Stimulated activated CD8-positive, alpha-beta memory T cell treated with anti-CD3 and anti-CD28 coated beads, Interleukin-15, amount 100 ng/mL, for 24 hours (primary cell): ENCODE measurements at places on chromosomes 16 and 17.

DNA sequence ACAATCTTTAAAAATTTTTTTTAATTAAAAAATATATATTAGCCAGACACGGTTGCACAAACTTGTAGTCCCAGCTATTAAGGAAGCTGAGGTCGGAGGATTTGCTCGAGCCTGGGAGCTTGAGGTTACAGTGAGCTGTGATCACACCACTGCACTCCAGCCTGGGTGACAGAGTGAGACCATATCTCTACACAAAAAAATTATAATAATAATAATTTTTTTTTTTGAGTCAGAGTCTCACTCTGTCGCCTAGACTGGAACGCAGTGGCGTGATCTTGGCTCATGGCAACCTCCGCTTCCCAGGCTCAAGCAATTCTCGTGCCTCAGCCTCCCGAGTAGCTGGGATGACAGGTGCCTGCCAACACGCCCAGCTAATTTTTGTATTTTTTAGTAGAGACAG, 23.8 kb downstream of the LITAF start:
- DNase-seq = no peak

DNA sequence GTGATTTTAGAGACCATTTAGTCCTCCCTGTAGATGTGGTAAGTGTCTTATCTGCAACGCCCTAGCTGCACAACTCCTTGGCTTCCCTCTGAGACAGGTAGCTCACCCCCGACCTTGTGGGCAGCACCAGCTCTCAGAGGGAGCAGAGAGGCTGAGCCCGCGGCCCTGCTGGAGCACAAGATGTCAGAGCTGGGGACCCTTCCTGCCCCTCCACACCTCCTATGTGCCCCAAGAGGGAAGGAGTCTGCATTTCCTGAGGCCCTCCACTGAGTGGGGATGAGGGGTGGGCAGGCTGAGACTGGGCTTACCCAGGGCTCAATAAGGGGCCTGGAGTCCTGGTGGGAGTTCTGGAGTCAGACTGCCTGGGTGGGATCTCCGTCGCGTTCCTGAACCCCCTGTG, 12.2 kb upstream of the ADGRG1 start:
- no peak for DNase-seq

GRCh38 chr17:36117505-36118382, 14.1 kb downstream of the CCL4 start:
- DNase-seq = no peak

DNA sequence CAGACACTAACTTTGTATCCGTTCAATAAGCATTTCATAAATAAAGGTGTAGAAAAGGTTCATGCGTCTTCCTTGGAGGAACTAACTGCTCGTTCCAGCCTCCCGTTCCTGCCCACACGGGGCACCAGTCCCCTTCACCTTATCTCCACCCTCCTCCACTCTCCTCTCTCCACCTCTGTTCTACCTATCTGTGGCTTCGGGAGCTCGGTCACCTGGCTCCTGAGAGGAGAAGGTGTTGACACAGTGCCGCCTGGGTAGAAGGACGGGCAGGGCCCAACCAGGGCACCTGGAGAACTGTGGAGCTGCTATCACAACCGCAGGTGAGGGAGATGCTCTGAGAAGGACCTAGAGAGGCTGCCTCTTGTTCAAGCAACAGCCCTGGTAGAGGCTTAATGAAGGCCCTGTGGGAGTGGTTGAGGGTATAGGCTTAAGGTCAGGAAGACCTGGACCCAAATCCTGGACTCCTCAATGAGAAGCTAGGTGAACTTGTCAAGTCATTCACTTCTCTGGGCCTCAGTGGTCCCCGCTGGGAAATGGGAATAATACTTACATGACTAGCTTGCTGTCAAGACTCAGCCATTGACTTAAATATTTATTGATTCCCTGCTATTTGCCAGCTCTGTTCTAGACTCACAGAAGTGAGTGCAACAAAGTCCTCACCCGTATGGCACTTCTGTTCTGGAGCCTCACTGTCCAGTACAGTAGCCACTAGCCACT, 9.6 kb upstream of the MINK1 start:
- no peak for DNase-seq

GRCh38 chr17:74608511-74608910, 15.0 kb downstream of the CD300E start:
- no peak for DNase-seq

DNA sequence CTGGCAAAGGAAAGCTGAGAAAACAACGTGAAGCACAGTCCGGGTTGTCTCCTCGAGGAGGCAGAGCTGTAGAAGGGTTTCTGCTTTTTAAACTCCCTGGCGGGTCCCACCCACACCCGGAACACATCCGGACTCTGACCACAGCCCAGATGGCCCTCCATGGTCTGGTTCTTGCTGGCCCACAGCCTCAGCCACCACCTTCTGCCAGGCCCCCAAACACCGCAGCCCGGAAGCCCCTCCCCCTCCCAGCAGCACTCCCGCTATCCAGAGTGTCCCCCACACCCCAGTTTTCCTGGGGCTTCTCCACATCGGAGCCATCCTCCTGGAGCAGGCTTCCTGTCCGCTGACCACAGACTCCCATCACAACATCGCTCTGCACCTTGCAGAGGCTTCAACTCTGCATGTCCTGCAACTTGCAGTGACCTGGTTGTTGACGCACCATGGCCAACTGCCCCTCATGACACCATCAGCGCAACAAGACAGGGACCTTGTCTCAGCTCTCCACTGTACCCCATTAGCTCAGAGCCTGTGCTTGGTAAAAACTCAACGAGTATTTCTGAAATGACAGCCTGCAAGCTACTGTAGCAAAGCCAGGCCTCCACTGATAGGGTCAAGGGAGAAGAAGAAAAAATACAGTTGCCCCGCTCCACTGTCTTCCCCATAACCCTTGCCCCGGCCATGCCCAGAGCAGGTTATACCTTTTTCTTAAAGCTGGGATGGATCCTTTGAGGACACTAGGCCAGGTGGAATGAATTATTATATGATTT, 129.8 kb downstream of the C16orf78 start:
- no peak for DNase-seq

DNA sequence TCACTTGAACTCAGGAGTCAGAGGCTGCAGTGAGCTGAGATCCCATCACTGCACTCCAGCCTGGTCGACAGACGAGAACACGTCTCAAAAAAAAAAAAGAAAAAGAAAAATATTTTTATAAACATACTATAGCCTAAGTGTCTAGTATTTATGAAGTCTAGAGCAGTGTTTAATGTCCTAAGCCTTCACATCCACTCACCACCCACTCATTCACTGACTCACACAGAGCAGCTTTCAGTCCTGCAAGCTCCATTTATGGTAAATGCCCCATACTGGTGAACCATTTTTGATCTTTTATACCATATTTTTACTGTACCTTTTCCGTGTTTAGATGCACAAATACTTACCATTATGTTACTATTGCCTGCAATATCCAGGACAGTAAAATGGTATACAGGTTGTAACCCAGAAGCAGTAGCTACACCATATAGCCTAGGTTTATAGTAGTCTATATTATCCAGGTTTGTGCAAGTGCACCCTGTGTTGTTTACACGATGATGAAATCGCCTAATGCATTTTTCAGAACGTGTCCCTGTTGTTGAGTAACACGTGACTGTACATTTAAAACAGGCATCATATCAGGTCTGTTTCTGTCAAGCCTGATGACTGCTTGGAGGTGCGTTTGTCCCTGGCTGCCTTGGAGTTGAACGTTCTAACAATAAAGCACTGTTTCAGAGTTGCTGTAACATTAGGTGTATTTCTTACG, 10.1 kb downstream of the NUDT7 start:
- DNase-seq = no peak

DNA sequence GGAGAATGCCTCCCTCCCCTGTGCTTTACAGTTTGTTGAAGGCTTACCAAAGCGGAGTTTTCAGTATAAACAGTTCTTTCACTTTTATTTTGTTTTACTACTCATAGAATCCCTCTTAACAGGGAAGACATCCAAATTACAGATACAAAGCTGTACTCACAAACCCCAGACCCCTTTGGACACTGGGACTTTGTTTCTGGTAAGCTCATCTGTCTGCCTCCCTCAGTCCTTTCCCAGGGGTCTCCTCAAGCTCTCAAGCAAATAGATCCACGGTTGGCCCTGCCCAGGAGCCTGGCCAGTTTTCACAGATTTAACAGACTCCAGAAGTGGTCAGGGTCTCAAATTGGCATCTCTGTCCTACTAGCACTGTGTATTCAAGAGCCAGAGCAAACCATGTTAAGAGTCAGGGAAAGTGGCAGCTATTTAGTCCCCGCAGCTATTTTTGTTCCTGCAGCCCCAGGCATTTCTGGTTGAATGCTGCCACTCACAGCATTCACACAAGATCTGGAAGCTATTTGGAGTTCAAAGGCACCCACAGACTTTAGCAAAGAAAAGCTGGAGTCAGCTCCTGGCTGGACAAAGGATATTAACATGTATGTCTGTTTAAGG, 54.2 kb downstream of the TMEM100 start:
- DNase-seq = no peak

DNA sequence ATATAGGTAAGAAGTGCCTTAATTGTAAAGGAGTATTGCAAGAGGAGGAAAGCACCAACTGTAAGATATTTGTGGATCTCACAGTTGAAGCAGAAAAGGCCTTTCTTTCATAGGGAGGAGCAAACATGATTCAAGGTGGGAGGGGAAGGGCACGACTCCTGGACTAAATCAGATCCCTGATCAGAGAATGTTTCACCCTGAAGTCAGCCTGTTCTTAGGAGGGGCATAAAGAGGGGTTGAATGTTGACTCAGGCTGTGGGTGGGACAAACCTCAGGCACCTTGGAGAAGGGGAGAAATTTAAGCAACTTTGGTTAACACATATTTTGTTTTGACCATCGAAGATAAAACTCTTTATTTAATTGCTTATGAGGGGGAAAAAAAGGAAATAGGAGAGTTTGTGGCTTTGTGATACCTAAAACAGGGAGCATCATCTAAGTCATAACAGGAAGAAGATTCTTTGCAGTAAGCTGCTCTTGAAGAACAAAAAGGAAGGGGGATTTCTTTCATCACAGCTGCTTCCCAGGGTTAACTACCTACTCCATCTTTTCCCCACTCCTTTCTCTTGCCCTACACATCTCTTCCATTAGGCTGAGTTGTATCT, 158.6 kb upstream of the ZNF267 start:
- no peak for DNase-seq

DNA sequence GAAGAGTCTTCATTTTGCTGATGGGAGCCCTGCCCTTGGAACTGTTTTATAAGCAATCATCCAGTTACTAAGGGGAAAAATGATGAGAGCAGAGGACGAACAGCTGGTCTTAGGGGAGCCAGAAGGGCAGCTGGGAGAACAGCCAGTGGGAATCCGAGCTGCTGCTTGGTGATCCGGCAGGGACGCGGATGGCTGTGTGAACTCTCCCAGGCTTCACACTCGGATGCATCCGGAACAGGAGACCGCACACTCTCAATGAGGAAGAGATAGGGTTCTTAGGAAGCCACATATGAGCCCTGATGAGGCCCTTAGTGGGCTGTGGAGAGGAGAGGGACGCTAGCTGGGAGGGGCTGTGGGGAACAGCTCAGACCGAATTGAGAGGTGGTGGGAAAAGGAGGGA, 5.0 kb upstream of the CACNG5 start:
- no peak for DNase-seq

DNA sequence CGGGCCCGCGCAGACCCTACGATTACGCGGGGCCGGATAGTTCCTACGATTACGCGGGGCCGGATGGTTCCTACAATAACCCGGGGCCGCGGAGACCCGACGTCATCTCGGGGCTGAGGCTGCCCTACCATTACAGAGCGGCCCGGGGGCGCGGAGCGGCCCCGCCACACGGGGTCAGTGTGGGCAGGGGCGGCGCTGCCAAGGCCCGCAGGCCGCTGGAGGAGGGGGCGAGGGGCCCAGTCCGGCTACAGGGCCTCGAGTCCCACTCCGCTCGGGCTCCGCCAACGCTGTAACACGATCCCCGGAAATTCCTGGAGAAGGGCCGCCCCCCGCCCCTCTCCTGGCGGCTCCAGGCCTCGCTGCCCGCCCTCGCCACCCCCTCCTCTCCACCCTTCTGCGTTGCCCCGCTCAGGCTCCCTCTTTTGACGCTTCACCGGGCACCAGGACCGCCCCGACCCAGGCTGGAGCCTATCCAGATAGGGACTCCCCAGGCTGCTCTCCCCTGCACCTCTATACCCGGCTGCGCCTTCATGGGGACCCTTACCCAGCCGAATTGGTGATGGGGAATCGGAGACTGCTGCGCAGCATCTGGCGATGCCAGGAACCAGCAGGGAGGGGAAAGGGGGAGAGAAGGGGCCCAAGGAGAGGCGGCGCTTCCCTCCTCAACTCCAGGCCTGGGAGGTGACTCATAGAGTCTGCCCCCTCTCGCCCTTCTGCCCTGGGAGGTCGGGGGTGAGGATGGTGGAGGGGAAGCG, at the start of gene RAB34:
RAB34 (minus strand) TSS at position 291 of the 755 bp plus-strand sequence. CDS start 602 bp downstream, outside the sequence.
- no peak for DNase-seq

- no peak for DNase-seq
These were observed 214.2 kb upstream of the MON1B start for GRCh38 chr16:76976756-76977155.

- no peak for DNase-seq
These were observed 3.6 kb downstream of the TP53I13 start for GRCh38 chr17:29571883-29572681.

- DNase-seq = no peak
These were observed 25.0 kb downstream of the WNT9B start for GRCh38 chr17:46876353-46876887.

- DNase-seq = no peak
These were observed 99.9 kb upstream of the FAM20A start for GRCh38 chr17:68701046-68701445.

DNA sequence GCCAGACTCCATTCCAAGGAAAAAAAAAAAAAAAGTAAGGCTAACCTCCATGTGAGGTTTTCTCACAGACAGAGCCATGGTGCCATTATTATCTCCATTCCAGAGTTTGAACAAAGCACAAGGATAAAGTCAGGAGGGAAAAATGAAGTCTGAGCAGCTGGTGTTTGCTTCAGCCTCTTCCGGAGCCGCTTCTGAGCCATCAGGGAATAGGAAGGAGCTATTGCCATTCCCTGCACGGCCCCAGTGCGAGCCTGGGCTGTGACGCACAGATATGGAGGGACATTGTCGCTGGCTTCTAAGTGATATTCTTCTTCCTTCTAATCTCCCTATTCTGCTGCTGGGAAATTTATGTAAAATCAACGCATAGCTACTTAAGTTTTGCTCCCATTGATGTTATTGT, 69.5 kb upstream of the PIRT start:
- DNase-seq = no peak

DNA sequence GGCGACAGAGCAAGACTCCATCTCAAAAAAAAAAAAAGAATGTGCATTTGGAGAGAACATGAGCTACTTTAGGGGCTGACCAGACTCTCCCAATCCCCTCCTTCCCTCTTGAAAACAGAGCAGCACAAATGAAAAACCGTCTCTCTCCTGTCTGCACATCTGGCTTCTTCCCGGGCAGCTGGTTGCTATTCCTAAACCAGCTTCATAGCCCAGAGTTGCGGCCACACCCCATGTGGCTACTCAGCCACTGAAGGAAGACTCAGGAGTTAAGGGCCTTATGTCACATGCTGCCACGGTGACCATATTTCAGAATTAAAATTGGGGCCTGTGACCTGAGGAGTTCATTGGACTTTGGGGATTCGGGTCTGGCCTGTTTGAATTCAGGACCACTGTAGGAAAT, 48.3 kb downstream of the KATNIP start:
- DNase-seq = no peak

- no peak for DNase-seq
These were observed 198.8 kb upstream of the CDH5 start for GRCh38 chr16:66167564-66168291.
